ENCODE measurements at places on chromosomes 12 and 14.

GRCh38 chr12:24111616-24112015 lies 162.1 kb upstream of the SOX5 start:
- no peak for DNase-seq

DNA sequence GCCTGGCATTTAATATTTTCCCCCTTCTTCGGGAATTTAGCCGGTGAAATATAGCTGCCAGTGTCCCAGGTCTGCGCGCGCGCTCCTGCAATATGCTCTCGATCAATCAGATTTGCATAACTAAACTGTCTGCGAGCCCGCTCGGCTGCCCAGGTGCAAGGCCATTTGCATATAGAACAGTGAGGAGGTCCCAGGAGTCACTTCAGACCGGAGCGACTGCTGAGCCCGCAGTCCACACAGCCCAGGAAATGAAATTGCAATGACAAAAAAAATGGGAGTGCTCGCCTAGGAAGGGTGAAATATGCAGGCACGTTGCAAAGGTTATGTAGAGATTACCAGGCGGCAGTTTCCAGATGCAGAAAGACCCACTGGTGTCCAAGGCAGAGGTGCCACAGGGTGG lies 228.5 kb downstream of the VRK1 start:
- DNase-seq: no peak

GRCh38 chr14:47606566-47606965 lies 68.8 kb downstream of the MDGA2 start:
- DNase-seq: no peak

DNA sequence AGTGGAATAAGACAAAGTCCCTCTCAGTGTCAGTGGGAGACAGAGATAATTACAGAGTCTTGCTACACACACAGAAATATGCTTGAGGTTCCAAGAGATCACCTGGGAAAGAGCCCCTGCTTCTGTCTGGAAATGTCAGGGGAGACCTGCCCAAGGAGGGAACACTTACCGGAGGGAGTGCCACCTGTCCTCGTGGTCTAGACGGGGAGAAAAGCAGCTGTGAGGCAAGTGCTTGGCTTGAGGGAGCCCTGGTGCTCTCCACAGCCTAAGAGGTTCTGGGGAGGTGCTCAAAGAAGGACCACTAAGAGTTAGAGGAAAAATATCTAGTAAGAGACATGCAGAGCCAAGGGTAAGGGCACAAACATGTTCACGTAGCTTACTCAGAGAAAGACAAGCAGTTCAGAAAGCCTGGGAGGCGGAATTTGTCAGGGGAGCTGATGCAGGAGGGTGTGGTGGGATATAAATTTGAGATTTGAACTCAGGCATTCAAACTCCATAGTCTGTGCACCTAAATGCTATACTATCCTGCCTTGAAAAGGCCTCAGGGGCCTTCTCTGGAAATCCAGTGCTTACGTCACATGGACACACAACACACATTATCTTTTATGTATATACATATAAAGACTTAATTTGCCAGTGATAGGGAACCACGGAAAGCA lies 38.2 kb upstream of the GNPNAT1 start:
- no peak for DNase-seq

GRCh38 chr12:121811434-121812319 lies 7.9 kb downstream of the SETD1B start:
- peak; percentile 58 for DNase-seq

GRCh38 chr14:51139121-51139681 lies 44.3 kb upstream of the TRIM9 start:
- peak; percentile 20 for DNase-seq
